ENCODE measurements at places on chromosomes 7 and 10. TPM values are rescaled to one million over a fixed set of nuclear protein-coding genes. Genes with fewer than 3 reads are reported as not detected.

- no peak overlapping the region for H3K27ac ChIP-seq
- no peaks in the 10 kb centered on the region for H3K36me3 ChIP-seq
- H3K4me3 ChIP-seq, result no peak overlapping the region
- no peaks in the 10 kb centered on the region for H3K4me1 ChIP-seq
- no peaks in the 10 kb centered on the region for H3K27me3 ChIP-seq
Observed at GRCh38 chr7:127378537-127378936, 14.0 kb downstream of the ZNF800 start.

Gene SHTN1
- total RNA-seq, result 71.0 TPM

Gene SNX10
- 4.4 TPM for total RNA-seq

Gene DNAH11
- total RNA-seq, result 14.2 TPM

Gene CDC14C
- total RNA-seq, result 4.7 TPM
